SJSA1 (cell line): ENCODE measurements at places on chromosomes 5 and 9. TPM values are rescaled to one million over a fixed set of nuclear protein-coding genes. Genes with fewer than 3 reads are reported as not detected.

GRCh38 chr5:14380712-14381111 lies 200.9 kb upstream of the OTULINL start:
- H3K27me3 ChIP-seq: no peaks in the 10 kb centered on the region
- no peak overlapping the region for H3K27ac ChIP-seq
- H3K4me1 ChIP-seq: no peaks in the 10 kb centered on the region
- DNase-seq: no peak

GRCh38 chr5:80192507-80193241 lies 63.2 kb downstream of the SERINC5 start:
- no peaks in the 10 kb centered on the region for H3K27me3 ChIP-seq
- DNase-seq: peak; percentile 13
- H3K4me1 ChIP-seq: peaks cover 16% of the 10 kb centered on the region
- no peaks in the 10 kb centered on the region for H3K36me3 ChIP-seq
- no peak overlapping the region for H3K27ac ChIP-seq
- H3K4me3 ChIP-seq: no peak overlapping the region

DNA sequence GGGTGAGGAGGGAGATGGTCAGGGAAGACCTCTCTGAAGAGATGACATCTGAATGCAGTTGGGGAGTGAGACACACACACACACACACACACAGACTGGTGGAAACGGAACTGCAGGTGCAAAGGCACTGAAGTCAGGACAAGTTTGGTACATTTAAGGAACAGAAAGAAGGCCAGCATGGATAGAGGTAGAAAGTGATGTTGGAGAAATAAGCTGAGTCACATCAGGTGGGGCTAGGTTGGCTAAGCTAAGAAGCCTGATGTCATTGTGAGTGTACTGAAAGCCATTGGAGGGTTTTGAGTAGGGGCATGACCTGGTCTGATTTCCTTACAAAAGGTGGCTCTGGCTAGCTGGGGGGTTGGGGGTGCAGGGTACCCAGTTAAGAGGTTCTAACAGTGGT lies 3.1 kb downstream of the BSPRY start:
- DNase-seq: no peak
- no peaks in the 10 kb centered on the region for H3K36me3 ChIP-seq
- H3K27me3 ChIP-seq: peaks cover 50% of the 10 kb centered on the region
- H3K4me3 ChIP-seq: no peak overlapping the region
- no peak overlapping the region for H3K27ac ChIP-seq

Gene NEURL1B
- total RNA-seq: 7.4 and 15.4 TPM in 2 replicates
